ENCODE measurements at places on chromosomes 12 and 14. TPM values are rescaled to one million over a fixed set of nuclear protein-coding genes. Genes with fewer than 3 reads are reported as not detected.

CLEC7A gene
- total RNA-seq = 5.2 TPM

CPM gene
- total RNA-seq = 36.4 TPM

AHSA1 gene
- 91.3 TPM for total RNA-seq

C12orf57 gene
- total RNA-seq = 303 TPM

VIPAS39 gene
- 21.1 TPM for total RNA-seq

SERPINA4 gene
- not detected for total RNA-seq

ZNF84 gene
- total RNA-seq = 54.6 TPM

RNASE7 gene
- total RNA-seq = 0.48 TPM

CLEC14A gene
- total RNA-seq = not detected

GLT8D2 gene
- total RNA-seq = 1.1 TPM

PAX9 gene
- total RNA-seq = not detected

VRTN gene
- total RNA-seq = not detected

DGLUCY gene
- 94.8 TPM for total RNA-seq

BDKRB1 gene
- total RNA-seq = 1.1 TPM

ITGA7 gene
- total RNA-seq = 31.4 TPM

IKBIP gene
- total RNA-seq = 3.0 TPM

OTUB2 gene
- total RNA-seq = not detected

PIANP gene
- total RNA-seq = not detected

GALNT16 gene
- 11.3 TPM for total RNA-seq

CLEC4D gene
- not detected for total RNA-seq

MMP17 gene
- total RNA-seq = 5.7 TPM

ZNF384 gene
- 47.8 TPM for total RNA-seq

NACA gene
- total RNA-seq = 694 TPM

FBLN5 gene
- total RNA-seq = 120 TPM

TTC9 gene
- total RNA-seq = not detected

AMN1 gene
- 5.7 TPM for total RNA-seq

RASSF3 gene
- 57.6 TPM for total RNA-seq

PAH gene
- total RNA-seq = not detected

DAAM1 gene
- total RNA-seq = 41.9 TPM

CLEC4C gene
- not detected for total RNA-seq

RNASE3 gene
- not detected for total RNA-seq

SLCO1B3 gene
- total RNA-seq = not detected
